Activated T-helper 1 cell treated with anti-CD3 and anti-CD28 coated beads, Interleukin-2, amount 50 U/mL, for 16 hours (primary cell): ENCODE measurements at places on chromosomes 3 and 15.

DNA sequence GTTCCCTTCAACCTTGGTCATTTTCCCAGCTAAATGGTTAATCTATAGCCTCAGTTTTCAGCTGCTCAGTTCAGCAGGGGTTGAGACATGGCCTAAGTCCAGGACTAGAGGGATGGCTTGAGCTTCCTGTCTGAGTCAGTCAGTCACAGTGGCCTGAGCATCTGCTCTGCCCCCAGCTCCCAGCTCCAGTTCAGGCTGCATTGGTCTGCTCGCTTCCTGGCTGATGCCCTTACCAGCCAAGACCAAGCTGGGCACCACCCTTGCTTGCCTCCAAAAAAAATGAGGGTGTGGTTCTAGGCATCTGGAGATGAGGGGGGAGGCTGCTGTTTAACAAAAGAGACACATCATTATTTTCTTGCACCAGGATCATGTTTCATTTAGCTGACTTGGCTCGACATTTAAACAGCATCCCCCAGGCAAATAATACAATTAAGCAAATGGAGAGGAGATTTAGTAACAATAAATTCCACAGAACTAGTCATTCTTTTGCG lies 70.7 kb downstream of the WNT5A start:
- DNase-seq, result no peak

GRCh38 chr15:98561169-98561941 lies 87.0 kb upstream of the IGF1R start:
- no peak for DNase-seq

DNA sequence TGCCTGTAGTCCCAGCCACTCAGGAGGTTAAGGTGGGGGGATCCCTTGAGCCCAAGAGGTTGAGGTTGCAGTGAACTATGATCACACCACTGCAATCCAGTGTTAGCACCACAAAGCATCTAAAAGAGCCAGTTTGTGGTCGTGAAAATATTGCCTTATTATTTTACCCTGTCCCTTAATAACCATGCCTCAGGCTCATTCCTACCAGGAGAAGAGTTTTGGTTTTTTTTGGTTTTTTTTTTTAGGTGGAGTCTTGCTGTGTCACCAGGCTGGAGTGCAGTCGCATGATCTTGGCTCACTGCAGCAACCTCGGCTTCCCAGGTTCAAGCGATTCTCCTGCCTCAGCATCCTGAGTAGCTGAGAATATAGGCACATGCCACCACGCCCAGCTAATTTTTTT lies 17.9 kb upstream of the AVEN start:
- no peak for DNase-seq

DNA sequence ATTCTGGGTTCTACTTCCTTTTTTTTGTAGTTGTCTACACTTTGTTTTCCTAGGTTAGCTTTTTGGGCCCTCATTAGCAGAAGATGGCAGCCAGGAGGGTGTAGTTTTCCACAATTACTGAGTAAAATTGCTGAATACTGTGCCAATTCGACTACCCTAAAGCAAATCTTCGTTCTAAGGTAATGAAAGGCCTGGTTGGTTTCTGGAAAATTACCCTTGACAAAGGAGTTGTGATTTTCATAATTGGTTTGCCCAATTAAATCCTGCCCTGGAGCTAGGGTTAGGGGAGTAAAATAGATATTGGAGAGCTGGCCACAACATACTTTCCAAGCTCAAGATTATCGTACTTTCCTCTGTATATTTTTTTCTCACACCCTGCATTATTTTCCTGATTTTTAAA lies 293.0 kb downstream of the OXSM start:
- no peak for DNase-seq

GRCh38 chr15:38745626-38746025 lies 181.0 kb upstream of the RASGRP1 start:
- no peak for DNase-seq

- no peak for DNase-seq
Observed at GRCh38 chr15:101329309-101329863, 34.3 kb upstream of the SNRPA1 start.

GRCh38 chr3:116247605-116248004 lies 197.7 kb downstream of the LSAMP start:
- no peak for DNase-seq

- DNase-seq, result no peak
Observed at GRCh38 chr3:13588221-13588701, 39.3 kb downstream of the FBLN2 start.

DNA sequence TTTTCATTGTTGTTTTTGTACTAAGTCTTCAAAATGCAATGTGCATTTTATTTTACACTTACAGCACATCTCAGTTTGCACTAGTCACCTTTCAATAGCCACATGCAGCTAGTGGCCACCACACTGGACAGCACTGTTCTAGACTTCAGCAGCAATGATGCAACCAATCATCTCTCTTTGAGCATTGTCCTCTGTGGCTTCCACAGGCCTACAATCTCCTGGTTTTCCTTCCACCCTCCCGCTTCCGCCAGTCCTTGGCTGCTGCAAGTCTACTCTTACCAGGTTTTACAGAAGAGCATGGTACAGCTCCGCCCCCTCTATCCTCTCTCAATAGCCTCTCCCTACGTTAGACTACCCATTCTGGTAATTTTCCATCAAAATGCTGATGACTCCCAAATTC lies 25.1 kb upstream of the FSIP1 start:
- no peak for DNase-seq

GRCh38 chr15:48112242-48112641 lies 8.5 kb upstream of the SLC24A5 start:
- no peak for DNase-seq

DNA sequence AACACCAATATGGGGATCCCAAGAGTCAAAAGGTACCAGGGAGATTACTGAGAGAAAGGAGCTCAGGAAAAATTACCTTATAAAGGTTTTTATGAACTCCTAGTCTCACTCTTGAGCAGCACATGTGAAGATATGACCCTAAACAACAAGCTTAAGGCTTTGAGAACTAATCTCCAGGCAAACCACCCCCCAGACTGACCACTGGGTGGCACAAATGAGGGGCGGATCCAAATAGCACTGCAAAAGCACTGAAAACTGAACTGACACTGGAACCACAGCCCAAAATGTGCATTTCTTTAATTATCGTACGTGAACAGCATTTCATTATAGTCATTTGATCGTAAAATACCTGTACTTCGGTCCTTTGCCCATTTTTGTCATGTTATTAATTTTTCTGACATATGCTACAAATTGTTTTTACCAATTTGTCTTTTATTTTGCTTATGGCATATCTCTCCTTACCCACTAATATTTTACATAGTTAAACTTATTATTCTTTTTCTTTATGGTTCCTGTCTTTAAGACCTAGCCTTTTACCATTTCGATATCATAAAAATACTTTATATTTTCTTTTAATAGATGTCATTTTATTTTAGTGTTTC lies 31.5 kb upstream of the TFDP2 start:
- DNase-seq, result no peak

GRCh38 chr15:80019168-80019745 lies 40.2 kb upstream of the ZFAND6 start:
- no peak for DNase-seq

DNA sequence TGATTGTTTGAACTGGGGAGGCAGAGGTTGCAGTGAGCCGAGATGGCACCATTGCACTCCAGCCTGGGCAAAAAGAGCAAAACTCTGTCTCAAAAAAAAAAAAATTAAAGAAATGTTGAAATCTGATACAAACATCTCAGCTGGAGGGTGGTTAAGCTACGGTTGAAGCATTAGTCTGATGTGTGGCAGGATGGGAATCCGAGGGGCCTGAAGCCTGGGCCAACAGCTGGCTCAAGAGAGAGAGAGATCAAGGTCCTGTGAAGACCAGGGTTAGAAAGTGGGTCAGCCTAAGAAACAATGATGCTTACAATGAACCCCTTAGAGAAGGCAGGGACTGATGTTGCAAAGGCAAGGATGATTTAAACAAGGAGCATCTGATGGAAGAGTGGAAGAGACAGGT lies 69.8 kb downstream of the CD200R1L start:
- no peak for DNase-seq

DNA sequence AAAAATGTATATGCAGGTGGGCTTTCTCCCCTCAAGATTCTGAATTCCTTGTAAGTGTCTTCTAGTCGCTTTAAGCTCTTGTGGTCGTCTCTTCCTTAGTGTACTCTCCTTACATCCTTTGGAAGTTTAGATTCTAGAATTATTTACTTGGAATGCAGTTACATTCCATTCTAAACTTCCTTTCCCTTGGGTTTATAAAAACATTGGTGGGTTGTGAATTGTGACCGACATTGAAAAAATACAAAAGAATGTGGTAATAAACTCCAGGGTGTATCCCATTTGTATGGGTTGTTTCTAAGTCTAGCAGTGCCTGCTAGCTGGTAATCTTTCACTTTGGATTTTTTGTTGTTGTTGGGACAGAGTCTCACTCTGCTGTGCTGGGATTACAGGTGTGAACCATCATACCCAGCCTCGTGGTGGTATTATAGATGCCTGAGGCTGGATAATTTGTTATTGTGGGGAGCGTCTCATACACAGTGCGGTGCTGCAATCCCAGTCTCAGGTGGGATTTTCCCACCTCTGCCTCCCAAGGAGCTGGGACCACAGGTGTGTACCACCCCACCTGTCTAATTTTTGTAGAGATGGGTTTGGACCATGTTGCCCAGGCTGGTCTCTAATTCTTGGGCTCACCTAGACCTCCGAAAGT lies 9.1 kb downstream of the CHD2 start:
- DNase-seq, result no peak

- DNase-seq, result no peak
Observed at GRCh38 chr15:71352125-71352524, 236.9 kb downstream of the THSD4 start.

DNA sequence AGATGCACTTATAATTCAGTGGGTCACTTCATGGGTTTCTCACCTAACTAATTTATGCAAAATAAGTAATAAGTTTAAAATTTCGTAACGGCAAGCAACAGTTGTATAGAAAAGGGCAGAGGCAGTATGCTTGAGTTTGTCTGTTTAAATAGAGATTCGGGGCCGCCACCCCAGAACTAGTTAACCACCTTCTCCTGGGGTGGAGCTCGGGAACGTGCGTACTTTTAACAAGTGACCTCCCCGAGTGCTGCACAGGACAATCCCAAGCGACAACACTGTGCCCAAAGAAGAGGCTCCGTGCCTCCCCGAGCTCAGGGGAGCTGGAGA lies 439 bp downstream of the SSR3 start:
- no peak for DNase-seq

DNA sequence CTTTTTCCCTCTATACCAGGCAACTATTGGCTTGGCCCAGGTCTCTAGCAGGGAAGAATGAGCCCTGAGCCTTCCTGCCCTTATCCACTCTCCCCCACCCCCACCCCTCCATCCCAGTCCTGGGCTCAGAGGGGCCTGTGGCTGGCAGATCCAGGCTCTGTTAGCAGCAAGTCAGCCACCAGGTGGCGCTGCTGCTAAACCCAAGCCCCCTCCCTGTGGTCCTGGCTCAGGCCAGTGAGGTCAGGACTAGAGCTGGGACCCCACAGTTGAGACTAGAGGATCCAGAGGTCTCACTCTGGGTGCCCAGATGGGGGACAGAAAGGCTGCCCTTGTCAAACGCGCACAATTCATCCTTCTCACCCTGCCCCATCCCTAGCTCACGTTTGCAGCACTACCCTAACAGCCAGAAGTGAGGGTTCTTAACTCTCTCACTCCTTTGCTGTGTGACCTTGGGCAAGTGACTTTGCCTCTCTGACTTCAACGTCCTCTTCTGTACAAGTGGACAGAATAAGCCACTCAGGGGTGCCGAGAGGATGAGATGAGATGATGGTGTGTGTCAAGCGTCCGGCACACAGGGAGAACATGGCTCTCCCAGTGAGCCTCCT lies 46.8 kb upstream of the SLC6A1 start:
- no peak for DNase-seq

GRCh38 chr3:107791450-107791849 lies 268.7 kb downstream of the BBX start:
- no peak for DNase-seq

DNA sequence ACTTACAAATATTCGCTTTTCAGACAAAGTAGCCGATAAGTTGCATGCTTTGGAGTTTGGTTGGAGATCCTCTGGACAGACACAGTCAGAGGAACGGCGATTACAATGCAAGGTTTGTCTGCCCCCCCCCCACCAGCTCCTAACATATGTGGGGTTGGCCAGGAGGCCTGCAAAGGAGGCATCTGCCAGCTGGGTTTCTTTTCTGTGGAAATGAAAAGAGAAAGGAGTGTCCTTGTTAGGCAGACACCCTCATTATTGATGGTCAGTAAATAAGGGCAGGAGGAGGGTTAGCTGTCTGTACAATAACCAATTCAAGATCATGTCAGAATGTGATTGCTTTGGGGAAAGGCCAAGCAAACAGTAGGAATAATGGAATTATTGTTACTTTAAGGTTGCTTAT lies 49.1 kb downstream of the TLNRD1 start:
- no peak for DNase-seq

DNA sequence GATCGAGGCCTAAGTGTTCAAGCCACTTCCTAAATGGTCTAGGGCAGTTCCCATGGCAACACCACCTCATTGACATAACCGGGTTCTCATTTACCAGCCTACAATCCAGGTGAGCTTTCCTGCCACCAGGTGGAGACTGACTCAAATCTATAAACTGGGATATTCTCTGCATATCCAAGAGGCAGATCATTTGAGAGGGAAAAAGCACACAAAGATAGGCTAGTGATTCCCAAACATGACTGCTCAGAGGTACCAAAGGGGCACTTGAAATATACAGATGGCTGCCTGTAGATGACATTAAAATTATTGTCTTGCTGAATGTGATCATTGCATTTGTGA lies 141.3 kb upstream of the PROK2 start:
- no peak for DNase-seq

- DNase-seq, result no peak
Observed at GRCh38 chr3:194730365-194730764, 44.7 kb downstream of the FAM43A start.

- DNase-seq, result no peak
Observed at GRCh38 chr3:39962581-39962980, 153.2 kb downstream of the MYRIP start.

- no peak for DNase-seq
Observed at GRCh38 chr3:73552700-73553099, 72.0 kb downstream of the PDZRN3 start.

DNA sequence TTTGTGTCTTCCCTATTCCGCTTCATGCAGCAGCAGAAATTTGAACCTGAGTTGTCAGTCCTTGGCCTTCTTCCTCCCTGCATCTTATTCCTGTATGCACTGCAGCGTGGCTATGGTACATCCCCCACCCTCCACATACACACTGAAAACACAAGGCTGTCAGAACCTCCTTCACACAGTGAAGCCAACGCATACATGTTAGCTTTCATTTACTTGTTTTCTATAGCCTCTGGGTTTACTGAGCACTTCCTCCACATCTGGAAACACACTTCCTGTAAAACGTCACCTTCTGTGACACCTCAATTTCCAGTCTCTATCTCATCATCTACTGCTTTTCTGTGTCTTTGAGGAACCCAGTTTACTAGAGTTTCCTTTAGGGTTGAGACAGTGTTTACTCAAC lies 47.0 kb downstream of the SUSD5 start:
- DNase-seq, result no peak

GRCh38 chr3:792630-793029 lies 300.2 kb upstream of the CNTN6 start:
- no peak for DNase-seq

- DNase-seq, result no peak
Observed at GRCh38 chr3:13582366-13583250, 33.7 kb downstream of the FBLN2 start.

- DNase-seq, result no peak
Observed at GRCh38 chr15:63109920-63110319, 11.7 kb upstream of the LACTB start.

- no peak for DNase-seq
Observed at GRCh38 chr3:83706669-83707068, 1252.1 kb upstream of the CADM2 start.
